CD4-positive, alpha-beta T cell (primary cell): ENCODE measurements at places on chromosomes 7 and 10.
A peak's percentile ranks its signal among the peaks of the same experiment; 100 is the strongest.

GRCh38 chr7:42406358-42406757, 169.3 kb upstream of the GLI3 start:
- DNase-seq: no peak

DNA sequence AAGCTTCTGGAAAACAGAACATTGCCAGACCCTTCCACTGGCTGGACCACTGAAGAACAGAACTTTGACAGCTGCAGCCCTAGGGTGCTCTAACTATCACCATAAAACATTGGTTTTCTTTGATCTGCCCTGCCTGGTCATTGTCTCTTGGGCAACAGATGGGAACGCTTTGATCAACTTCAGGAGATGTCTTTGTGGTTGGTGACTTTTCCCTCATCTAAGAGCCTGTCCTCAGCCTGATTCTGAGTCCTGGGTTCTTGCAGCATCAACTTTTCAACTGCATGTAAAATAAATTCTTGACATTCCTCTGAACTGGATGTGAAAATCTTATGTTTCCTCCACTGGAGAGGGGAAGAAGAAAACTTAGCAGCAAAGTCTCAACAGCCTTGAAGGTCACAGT, 53.1 kb upstream of the ZNRF2 start:
- DNase-seq: no peak

GRCh38 chr10:102119417-102120141, 589 bp downstream of the LDB1 start:
- peak; percentile 31 for DNase-seq

GRCh38 chr7:17090751-17091150, 207.7 kb upstream of the AHR start:
- DNase-seq: no peak

DNA sequence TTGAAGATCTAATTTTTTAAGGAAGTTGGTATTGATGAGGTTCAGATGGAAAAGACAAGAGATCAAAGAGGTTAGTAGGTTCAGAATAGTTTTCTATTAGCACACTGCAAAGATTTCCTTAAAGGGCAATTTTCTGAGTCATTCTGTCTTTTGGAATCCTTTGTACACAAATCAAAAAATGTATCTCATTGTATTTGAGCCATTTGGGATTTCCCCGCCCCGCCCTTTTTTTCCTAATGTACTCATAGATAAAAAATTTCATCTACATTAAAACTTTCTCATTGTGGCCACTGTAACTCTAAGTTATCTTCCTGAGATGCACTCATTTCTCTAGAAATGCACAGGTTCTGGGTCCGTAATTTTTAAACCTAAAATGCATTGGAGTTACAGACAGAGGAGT, 12.1 kb downstream of the GIMAP6 start:
- no peak for DNase-seq

- DNase-seq: no peak
Observed at GRCh38 chr10:132928261-132928660, 14.1 kb downstream of the CFAP46 start.

GRCh38 chr10:131081376-131081775, 230.1 kb downstream of the TCERG1L start:
- DNase-seq: no peak

DNA sequence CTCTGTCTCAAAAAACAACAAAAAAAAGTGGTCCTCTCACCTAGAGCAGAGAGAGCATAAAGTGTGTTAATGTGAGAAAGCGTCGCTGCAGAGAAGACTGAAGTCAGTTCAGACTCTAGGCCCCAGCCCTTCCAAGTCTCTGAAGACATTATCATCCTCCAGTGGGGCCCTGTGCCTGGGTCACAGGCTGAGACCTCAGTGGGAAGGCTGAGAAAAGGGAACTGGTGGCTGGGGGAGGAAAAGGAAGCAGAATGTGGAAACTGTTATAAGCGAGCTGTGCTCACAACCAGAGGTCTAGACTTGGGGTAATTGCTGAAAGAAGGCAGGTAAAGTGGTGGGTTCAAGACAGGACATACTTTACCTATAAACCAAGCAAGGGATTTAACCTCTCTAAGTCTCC, 4.9 kb upstream of the RRP12 start:
- no peak for DNase-seq

GRCh38 chr7:16822029-16822428, 17.2 kb upstream of the AGR2 start:
- DNase-seq: no peak

DNA sequence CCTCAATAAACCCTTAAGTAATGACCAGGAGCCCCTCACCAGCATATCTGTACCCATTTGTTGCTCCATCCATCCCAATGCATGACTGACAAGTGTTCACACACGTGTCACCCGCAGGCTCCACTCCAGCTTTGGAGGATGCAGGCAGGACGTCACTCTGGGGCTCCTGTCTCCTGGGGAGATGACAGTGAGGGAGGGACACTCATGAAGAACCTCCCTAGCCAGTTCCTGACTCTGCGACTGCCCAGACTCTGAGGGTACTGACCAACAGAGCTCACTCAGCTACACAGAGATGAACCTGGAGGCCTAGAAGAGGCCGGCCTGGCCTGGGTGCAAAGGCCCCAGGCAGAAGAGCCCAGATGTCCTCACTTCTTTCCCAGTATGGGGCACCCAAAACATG, 135.1 kb upstream of the RET start:
- DNase-seq: no peak

DNA sequence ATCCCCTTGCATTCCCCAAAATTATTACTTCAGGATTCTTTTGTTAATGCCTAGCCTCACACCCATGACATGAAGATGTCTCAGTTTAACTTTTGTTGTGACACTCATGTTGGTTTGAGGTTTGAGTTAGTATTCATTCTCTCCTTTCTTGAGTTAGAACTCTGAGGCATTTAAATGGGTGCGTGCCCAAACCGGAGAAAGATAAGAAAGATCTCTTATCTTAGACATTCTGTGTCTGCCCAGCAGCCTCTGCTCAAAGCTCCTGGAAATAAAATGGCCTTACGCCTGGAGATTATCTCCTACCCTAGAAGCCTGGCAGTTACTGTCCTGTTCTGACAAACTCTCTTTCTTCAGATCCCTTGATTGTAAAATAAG, 26.3 kb downstream of the WBP1L start:
- no peak for DNase-seq

DNA sequence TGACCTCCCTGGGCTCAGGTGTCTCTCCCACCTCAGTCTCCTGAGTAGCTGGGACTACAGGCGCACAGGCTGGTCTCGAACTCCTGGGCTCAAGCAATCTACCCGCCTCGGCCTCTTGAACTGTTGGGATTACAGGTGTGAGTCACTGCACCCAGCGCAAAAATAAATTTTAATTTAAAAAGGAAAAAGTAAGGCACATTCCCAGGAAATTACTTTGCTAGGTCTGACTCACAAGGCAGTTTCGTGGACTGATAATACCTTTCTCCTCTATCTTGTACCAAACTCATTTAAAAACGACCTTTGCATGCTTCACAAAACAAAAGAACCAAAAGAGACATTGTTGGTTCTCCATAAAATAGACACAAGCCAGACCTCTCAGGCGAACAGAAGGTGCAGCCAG, 29.7 kb downstream of the PARP12 start:
- no peak for DNase-seq

GRCh38 chr10:3427347-3427746, 254.8 kb upstream of the PITRM1 start:
- no peak for DNase-seq

- no peak for DNase-seq
Observed at GRCh38 chr10:60003651-60004523, 97.5 kb upstream of the CCDC6 start.

DNA sequence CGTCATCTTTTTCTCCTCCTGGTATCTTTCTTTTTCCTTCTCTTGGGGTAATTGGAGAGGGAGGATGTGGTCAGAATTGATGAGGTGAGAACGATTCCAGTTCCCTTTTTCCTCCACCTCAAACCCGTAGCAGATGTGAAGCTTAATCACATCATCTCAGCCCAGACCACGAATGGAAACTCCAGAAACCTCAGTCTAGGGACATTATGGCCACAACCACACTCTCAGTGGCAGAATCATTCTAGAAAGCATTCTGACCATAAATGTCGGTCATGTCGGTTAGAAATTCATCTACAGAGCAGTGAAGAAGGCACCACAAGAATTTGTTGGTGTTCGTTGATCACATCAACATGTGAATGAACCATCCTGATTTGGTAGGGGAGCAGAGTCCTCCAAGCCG, 78.7 kb downstream of the GATA3 start:
- peak; percentile 40 for DNase-seq

GRCh38 chr10:9188022-9188810, 1133.7 kb downstream of the GATA3 start:
- no peak for DNase-seq

- DNase-seq: no peak
Observed at GRCh38 chr10:36671607-36672006, 453.8 kb upstream of the ANKRD30A start.

GRCh38 chr7:158300427-158300826, 287.2 kb downstream of the PTPRN2 start:
- DNase-seq: no peak

DNA sequence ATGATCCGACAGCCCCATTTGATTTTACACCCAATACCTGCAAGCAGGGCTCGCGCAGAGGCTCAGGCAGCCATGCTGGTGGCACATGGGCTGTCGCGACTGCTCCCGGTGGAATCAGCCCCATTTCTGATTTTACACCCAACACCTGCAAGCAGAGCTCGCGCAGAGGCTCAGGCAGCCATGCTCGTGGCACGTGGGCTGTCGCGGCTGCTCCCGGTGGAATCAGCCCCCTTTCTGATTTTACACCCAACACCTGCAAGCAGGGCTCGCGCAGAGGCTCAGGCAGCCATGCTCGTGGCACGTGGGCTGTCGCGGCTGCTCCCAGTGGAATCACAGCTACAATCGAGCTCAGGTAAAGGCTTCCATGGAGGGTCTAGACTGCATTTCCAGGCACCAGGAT, 244.1 kb downstream of the PTPRN2 start:
- DNase-seq: no peak

DNA sequence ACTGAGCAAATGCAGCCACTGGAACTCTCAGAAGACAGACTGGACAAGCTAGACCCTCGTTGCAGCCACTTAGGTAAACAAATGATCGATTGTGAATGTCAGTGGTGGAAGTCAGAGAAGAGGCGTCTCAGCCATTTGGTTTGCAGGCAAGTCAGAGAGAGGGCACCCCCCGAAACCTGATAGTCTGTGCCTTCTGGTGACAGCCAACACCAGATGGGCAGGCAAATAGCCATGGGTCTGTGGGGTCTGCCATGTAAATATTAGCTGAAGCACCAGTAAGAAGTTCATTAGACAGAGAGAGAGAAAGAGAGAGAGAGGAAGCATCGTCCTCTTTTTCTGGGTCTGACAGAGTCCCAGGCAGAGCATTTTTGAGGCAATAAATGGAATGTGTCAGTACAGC, 5.4 kb downstream of the PPP1R17 start:
- DNase-seq: no peak

DNA sequence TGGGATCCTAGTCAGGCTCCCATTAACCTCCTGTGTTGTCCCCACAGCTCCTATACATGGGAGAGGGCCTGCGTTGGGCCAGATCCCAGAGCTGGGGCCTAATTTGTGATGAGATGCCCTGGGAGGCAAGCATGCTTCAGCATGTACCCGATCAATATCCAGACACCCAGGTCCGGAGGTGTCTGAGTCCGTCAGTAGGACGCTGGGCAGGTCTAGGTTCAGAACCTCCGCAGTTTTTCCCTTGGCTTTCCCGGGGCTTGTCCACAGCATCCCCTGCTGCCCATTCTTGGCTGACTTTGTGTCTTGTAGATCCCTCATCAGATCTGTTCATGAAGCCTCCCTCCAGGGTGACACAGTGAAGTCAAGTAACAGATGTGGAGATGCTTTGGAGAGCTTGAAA, 32.7 kb upstream of the RBAK start:
- DNase-seq: no peak

DNA sequence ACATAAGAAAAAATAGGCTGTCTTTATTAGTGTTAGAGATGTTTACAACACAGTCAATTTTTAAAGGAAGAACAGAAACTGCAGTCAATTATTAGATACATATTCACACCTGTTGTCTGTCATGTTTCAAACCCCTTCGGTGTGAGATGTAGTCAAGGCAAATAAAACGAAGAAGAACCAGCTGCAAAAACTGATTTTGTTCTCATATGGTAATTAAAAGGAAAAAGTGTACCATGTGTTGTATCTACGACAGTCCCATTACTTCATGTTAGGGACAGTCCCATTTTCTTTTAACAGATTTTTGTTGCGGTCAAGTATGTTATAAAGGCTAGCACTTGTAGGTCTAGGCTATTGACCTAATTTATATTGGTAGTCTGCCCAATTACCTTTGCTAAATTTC, 149.4 kb downstream of the LRRN3 start:
- no peak for DNase-seq

DNA sequence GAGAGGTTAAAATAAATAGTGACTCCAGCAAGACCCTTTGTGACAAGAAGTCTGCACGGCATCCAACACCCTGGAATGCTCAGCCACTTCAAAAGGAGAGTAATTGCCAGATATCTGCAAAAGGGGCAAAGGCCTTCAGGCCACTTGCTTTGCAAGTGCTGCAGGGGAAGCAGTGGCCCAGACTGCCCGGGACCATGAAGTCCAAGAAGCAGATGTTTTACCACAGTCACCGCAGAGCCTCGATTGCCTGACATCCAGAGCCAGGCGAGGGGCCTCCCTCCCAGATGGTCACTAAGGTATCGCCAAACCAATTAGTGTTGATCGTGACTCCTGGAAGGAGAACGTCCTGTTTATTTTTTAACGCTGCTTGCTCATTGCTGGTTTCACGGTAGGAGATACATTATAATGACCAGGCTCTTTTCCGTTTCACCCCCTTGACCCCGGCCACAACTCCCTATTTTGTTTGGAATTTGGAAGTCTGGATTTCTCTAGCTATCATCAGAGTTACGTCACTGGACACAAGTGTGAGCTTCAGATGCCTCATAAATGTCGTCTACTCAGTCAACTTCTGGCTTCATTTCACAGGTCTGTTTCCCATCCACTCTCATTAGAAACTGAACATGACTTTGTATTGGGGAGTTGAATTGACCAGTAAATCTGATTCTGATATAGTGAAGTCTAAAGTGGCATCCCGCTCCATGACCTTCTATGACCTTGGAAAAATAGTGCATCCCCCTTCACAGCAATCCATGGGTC, 276.2 kb downstream of the WDR11 start:
- no peak for DNase-seq

GRCh38 chr10:7100032-7100702, 310.7 kb downstream of the SFMBT2 start:
- no peak for DNase-seq

DNA sequence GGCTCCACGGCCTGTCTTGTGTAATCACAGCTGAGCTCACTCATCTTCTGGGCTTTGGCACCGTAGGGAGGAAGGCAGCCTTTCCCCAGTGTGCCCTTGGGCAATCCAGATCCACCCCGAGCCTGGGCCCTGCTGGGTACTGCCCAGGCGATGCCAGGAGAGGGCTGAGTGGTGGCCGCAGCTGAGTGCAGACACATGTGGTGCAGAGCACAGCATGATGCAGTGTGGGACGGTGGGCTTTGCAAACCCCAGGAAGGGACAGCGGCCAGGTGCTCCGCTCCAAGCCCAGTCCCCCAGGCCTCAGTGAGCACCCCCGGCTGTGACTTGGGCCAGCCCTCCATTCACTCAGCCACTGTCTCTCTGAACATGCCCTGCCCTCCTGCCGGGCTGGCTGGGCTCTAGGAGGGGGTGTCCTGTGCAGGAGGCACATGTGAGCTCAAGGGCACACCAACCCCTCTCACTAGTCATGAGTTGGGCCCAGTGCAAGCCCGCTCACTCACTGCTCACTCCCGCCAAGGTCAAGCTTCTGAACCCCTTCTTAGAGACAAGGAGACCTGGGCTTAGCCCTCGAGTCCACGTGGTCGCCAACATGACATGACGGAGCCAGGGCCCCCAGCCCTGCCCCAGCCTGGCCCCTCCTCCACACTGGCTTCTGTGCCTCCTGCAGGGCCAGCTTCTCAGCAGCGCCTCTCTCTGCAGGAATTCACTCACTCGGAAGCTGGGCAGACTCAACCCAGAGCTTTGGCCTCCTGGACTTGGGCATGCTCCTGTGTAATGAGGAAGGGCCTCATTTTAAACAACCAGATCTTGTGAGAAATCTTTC, 77.5 kb upstream of the INSIG1 start:
- DNase-seq: no peak
